ENCODE measurements at places on chromosomes 5 and 9.

DNA sequence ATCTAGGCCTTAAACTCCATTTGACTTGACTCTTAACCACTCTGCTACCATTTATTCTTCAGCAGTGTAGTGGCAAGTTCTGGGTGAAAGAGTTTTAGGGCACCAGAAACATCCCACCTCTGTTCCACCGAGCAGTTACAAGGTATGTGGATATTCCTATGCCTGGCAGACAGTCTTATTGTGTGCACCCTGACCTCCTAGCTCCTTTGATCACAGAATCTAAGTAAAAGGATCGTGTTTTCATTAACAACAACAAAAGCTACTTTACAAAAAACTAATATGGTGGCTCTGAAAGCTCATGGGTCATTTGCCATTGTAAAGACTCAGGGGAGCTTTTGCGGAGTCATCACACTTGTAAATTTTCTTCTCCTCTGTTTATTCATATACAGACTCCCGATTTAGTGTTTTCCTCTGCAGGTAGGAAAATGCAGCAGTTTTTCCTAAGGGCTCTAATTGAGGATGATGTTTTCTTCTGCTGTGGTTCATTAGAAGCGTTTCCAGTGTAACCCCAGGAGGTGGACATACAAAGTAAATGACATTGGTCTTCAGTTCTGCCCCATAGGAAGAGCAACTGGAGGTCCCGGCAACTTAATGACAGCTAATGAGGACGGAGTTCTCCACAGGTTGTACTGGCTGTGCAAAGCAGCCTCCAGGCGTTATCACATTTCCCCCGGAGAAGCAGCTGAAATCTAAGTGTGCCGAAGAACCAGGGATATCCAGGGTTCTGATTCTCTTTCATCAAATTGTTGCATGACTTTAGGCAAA is 78.2 kb downstream of the ATP10B start:
- no peaks in the 10 kb centered on the region for H3K4me1 ChIP-seq
- no peak overlapping the region for H3K4me3 ChIP-seq
- no peaks in the 10 kb centered on the region for H3K27me3 ChIP-seq
- H3K27ac ChIP-seq = no peak overlapping the region
- no peak for DNase-seq

DNA sequence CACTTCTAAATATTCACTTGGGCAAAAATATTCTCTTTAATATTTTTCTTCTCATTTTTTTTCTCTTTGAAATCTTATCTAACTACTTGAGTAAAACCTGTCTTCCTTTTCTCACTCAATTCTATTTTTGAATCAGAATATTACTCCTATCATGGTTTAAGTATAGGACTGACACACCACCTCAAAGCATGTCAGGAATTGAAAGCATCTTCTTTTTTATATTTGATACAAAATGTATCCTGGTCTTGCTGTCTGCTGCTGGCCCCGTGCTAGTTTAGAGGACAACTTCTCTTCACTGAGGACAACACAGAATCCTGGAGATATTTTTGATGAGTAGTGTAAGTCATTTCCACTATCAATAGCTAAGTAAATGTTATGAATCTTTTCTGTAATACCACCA is 383.6 kb downstream of the GADD45G start:
- no peak overlapping the region for H3K4me3 ChIP-seq
- H3K4me1 ChIP-seq = peaks cover 9% of the 10 kb centered on the region
- H3K27ac ChIP-seq = no peak overlapping the region

GRCh38 chr9:125496313-125496834 is 210.6 kb downstream of the MAPKAP1 start:
- no peaks in the 10 kb centered on the region for H3K4me1 ChIP-seq
- DNase-seq = no peak
- no peaks in the 10 kb centered on the region for H3K27me3 ChIP-seq
- no peaks in the 10 kb centered on the region for H3K36me3 ChIP-seq
- no peak overlapping the region for H3K4me3 ChIP-seq

GRCh38 chr5:55674340-55674739 is 37.8 kb downstream of the SLC38A9 start:
- no peak for DNase-seq
- no peak overlapping the region for H3K27ac ChIP-seq
- H3K4me1 ChIP-seq = peaks cover 5% of the 10 kb centered on the region
- peaks cover under 1% of the 10 kb centered on the region for H3K36me3 ChIP-seq
- no peaks in the 10 kb centered on the region for H3K27me3 ChIP-seq

- H3K4me3 ChIP-seq = no peak overlapping the region
- peaks cover 5% of the 10 kb centered on the region for H3K27me3 ChIP-seq
- H3K4me1 ChIP-seq = no peaks in the 10 kb centered on the region
- no peak for DNase-seq
- no peak overlapping the region for H3K27ac ChIP-seq
These were observed 9.1 kb downstream of the IL31RA start for GRCh38 chr5:55860288-55860687.

DNA sequence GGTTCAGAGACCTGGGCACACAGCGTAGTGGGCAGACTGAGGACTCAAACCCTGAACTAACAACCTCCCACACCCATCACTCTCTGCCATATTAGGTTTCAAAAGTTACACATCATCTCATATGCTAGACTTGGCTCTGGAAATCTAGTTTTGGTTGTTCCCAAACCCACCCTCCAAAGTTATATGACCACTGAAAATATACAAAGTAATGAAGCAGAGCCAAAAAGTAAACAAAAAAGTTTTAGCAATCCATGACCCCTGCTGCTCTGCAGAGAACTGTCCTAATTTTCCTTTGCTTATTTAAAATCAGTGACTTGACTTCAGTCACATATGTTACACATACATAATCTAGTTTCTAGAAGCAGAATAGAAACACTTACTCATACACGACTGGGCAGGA is 155.6 kb upstream of the TAS2R1 start:
- H3K4me1 ChIP-seq = no peaks in the 10 kb centered on the region
- H3K27me3 ChIP-seq = no peaks in the 10 kb centered on the region
- DNase-seq = no peak
- no peak overlapping the region for H3K27ac ChIP-seq

DNA sequence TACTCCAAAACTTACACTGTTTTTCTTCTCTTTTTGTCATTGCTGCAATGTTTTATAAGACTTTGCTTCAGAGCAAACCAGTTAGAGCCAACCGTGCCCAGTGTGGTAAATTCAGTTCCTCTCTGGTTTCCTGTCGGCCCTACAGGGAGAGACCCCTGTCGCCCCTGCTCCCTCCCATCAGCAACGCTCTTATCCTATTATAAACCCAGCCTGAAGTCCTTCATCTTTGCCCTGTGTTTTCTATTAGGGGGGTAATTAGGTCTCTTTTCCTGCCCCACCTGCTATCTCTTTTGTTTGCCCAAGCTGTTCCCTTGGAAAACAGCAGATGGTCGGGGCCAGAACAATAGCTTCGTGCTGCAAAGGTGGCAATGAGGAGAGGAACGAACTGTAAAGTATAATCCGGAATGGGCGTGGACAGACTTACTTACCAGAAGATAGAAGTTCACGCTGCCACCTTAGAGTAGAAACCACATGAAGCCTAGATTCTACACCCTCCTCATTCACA is 21.4 kb upstream of the OTULINL start:
- no peak for DNase-seq
- no peak overlapping the region for H3K4me3 ChIP-seq
- H3K27ac ChIP-seq = no peak overlapping the region
- H3K4me1 ChIP-seq = no peaks in the 10 kb centered on the region
- no peaks in the 10 kb centered on the region for H3K27me3 ChIP-seq
